Purkinje cell (primary cell): ENCODE measurements at places on chromosomes 5 and 9. TPM values are rescaled to one million over a fixed set of nuclear protein-coding genes. Genes with fewer than 3 reads are reported as not detected.

The ZBED3 gene
- 6.8 and 10.8 TPM in 2 replicates for polyA plus RNA-seq

The CENPK gene
- polyA plus RNA-seq, result 20.2 and 25.0 TPM in 2 replicates

The HTR1A gene
- not detected in 2 replicates for polyA plus RNA-seq

The GLRA1 gene
- 0.35 TPM in 1 of 2 replicates, not detected in the other for polyA plus RNA-seq

The INSL4 gene
- not detected in 2 replicates for polyA plus RNA-seq

The SLC23A1 gene
- not detected in 2 replicates for polyA plus RNA-seq

The CEMIP2 gene
- 5.2 and 7.7 TPM in 2 replicates for polyA plus RNA-seq

The WHRN gene
- polyA plus RNA-seq, result 2.0 TPM in 1 of 2 replicates, not detected in the other

The CDK5RAP2 gene
- polyA plus RNA-seq, result 6.8 and 8.3 TPM in 2 replicates

The ADAMTSL1 gene
- polyA plus RNA-seq, result 1.9 and 2.9 TPM in 2 replicates

The FLT4 gene
- polyA plus RNA-seq, result not detected in 2 replicates

The SEMA5A gene
- 0.84 and 2.2 TPM in 2 replicates for polyA plus RNA-seq

The SLC46A2 gene
- 0.35 TPM in 1 of 2 replicates, not detected in the other for polyA plus RNA-seq
